ENCODE measurements at places on chromosomes 5 and 9.

DNA sequence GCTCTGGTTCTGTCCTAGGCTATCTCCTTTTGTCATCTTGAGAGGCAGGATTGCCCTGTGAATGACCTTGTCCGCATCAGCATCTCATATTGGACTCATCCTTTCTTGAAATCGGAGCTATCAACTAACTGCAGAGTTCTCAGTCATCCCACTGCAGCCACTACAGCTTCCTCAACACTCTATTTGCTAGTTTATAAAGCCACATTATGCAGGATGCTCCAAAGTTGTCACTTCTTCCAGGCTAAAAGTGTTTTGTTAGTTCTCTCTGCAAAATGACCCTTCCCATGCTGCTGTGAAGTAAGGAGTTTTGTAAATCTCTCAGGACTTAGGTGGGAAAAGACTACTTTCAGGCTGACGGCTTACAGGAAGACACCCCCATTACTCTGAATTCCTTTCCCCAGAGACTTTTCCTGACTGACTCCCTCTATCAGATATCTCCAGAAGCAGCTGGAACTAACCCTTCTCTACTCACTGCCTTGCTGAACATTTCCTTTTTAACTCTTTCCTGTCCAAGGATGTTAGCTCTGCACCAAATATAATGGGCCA, 257.6 kb downstream of the NFIB start:
- no peak for DNase-seq

GRCh38 chr9:93668261-93668871, 92.0 kb downstream of the PHF2 start:
- no peak for DNase-seq

DNA sequence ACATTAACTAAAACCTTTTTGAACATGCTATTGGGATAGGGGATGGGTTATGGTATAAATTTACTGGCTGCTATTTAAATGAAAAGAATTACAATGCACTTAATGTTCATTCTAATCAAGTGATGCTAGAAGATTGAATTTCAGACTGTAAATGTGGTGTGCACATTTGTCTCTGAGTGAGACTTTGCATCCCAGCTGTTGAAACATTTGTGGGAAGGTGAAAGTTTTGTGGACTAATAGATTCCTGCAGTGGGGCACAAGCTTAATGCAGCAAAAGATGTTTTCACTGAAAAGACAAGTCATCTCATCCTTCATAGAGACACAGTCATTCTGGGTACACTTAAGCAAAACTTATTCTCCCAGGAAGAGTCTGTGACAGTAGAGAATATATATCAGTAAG, 323.6 kb downstream of the NFIB start:
- no peak for DNase-seq

GRCh38 chr5:149039506-149039905, 23.4 kb downstream of the SH3TC2 start:
- DNase-seq = no peak

GRCh38 chr5:72452515-72453245, 54.5 kb downstream of the ZNF366 start:
- no peak for DNase-seq

DNA sequence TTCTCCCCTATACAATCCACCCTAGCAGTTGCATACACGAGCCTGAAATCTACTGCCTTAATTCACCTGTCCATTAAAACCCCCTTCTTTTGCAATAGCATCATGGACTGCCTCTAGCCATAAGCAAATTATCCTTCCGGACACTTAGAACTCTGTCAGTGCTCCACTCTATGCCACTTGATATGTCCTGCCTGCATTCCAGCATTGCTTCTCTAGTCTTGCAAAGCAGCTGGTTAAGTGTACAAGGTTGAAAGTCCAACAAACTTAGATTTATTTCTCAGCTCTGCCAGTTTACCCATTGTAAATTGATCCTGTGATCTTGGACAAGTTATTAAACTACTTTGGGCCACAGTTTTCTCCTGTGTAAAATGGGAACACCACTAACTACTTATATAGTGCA, 197.9 kb downstream of the EPB41L4A start:
- no peak for DNase-seq

DNA sequence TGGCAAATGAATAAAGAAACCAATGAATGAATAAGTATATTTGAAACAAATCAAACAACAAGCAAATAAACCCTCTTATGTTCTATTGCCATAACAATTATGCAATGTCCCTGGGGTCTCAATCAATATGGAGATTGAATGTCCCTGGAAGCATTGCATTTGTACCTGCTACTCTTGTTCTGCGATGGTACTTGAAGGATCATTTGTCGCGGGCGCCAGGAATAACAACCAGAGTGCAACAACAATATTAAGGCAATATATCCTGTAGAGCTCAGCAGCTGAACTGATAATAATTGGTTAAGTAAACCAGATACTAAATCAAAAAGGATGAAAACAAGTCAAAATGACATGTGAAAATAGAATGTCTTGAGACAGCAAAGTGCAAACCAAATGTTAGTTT, 1001.9 kb upstream of the NUDT12 start:
- no peak for DNase-seq

- no peak for DNase-seq
These were observed 233.1 kb upstream of the MSX2 start for GRCh38 chr5:174491265-174491664.

GRCh38 chr5:150422758-150423157, 10.0 kb upstream of the CD74 start:
- no peak for DNase-seq

DNA sequence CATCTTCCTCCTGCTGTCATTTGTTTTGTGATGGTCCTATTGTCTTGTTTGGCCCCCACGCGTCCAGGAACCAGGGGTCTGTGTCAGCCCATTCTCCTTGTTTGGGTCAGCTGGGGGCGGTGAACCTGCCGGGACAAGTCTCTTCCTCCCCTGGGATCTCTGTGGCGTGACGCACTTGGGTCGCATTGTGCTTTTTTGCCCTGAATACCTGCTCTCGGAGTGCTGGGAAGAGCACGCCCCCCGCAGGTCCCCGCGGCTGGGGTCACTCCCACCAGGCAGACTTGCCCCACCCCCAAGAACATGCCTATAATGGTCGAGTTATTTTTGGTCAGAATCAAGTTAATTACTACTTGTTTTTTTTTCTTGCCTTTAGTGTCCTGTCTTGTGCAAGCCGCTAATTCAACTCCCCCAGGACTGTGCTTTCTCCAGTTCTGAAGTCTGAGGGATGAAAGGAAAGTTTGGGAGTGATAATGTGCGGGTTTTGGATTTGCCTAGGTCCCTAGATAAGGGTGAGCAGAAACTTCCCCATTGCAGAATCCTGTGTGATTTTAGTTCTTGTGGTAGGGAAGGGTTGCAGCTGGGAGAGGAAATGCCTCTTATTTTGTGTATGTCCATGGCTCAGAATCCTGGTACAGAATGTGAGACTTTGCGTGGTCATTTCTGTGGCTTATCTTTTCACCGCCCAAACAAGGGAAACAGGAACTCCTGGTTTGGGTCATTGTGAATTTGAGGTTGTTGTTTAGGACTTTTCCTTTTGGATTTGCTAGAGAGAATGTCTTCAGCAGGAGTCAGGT, 789 bp downstream of the ACER2 start:
- DNase-seq = no peak

DNA sequence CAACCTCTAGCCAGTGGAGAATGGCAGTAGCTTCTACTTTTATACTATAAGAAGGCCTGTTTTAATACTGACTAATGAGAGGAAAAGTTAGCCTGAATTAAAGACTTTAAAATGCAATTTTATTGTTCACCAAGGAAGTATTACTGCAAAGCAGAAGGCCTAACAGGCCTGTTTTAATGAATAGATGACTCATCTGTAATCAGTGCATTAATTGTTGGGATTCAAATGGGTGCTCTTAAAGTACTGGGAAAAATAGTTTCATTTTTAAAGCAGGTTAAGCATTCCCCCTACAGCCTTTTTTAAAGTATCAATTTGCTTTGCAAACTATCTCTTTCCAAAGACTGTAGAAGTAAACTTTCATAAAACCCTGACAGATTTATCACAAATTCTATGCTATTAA, 147.7 kb downstream of the SIL1 start:
- DNase-seq = no peak

- DNase-seq = no peak
These were observed 386.8 kb downstream of the TRIM36 start for GRCh38 chr5:114782869-114783268.

GRCh38 chr9:104092192-104092591, 1.9 kb upstream of the SMC2 start:
- no peak for DNase-seq

GRCh38 chr9:126166866-126167265, 159.8 kb upstream of the MVB12B start:
- DNase-seq = no peak

- DNase-seq = no peak
These were observed 742.9 kb downstream of the TLR4 start for GRCh38 chr9:118446943-118447639.

- no peak for DNase-seq
These were observed 77.5 kb upstream of the TGFBR1 start for GRCh38 chr9:99027443-99027842.

GRCh38 chr5:86970361-86970760, 297.3 kb upstream of the RASA1 start:
- no peak for DNase-seq

GRCh38 chr5:175493726-175494125, 15.4 kb downstream of the SFXN1 start:
- no peak for DNase-seq

- no peak for DNase-seq
These were observed 72.6 kb upstream of the CYLC2 start for GRCh38 chr9:102922526-102922925.

GRCh38 chr9:98280574-98280973, 25.1 kb upstream of the TBC1D2 start:
- no peak for DNase-seq

- DNase-seq = no peak
These were observed 661 bp downstream of the PDCL start for GRCh38 chr9:122827761-122828093.

- no peak for DNase-seq
These were observed 574.8 kb downstream of the PSAT1 start for GRCh38 chr9:78871452-78872331.

DNA sequence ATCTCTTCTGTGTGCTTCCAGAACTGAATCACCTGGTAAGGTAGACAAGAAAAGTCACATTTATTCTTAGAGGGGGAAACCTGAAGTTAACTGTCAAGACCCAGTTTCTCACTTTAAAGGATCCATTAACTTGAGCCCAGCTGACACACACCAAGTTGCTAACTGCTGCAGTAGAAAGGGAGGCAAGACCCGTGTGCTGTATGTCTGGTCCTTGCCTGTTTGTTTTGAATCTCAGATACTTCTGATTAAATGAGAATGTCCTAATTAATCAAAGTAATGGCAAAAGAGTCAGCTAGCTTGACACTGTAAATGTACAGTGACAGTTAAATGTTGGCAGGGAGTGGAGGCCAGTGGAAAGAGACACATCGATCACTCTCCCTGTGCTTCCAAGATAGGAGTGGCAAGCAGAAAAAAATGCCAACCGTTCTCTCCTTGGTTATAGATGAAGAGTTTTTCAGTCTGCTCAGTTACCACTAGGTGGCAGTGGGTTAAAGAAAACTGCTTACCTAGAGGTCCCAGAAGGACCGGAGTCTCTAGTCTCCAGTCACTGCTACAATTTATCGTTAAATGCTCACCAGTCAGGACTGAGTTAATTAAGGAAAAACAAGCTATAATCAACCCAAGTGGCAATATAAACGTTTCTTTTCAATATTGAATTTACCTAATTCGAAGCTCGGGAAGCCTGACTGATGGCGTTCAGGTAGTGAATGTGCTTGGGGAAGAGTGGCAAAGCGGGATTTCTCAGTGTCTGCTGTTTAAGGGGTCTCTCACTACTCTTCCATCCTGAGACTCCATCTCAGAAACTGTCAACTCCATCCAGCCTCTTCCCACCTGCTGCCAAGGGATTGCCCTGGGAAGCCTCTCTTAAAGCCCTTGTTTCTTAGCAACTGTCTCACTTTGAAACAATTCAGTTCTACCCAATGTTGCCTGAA, 18.4 kb downstream of the LSM11 start:
- no peak for DNase-seq

- no peak for DNase-seq
These were observed 37.0 kb downstream of the MAMDC2 start for GRCh38 chr9:70080481-70081119.

- DNase-seq = no peak
These were observed 14.4 kb downstream of the GPSM1 start for GRCh38 chr9:136341769-136342168.

GRCh38 chr9:127423476-127423933, 677 bp upstream of the ZNF79 start:
- no peak for DNase-seq

GRCh38 chr5:51095486-51095885, 287.8 kb upstream of the ISL1 start:
- DNase-seq = no peak

DNA sequence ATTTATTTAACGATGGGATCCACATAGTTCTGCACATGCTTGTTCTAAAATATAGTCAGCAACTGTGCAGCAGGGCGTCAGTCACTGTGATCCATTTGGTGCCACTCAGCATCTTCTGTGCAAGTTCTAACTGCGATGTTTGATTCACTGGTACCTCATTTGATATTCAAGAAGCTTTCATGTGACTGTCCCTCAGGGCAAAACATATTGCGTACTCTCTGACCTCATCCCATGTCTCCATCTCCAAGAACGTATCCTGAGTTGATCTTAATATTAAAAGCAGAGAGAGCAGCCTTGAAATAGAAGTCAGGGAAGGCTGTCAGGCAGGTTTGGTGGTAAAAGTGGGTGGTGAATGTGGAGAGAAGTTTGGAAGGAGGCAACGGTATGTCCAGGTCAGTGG, 116.5 kb upstream of the ATP10B start:
- no peak for DNase-seq

DNA sequence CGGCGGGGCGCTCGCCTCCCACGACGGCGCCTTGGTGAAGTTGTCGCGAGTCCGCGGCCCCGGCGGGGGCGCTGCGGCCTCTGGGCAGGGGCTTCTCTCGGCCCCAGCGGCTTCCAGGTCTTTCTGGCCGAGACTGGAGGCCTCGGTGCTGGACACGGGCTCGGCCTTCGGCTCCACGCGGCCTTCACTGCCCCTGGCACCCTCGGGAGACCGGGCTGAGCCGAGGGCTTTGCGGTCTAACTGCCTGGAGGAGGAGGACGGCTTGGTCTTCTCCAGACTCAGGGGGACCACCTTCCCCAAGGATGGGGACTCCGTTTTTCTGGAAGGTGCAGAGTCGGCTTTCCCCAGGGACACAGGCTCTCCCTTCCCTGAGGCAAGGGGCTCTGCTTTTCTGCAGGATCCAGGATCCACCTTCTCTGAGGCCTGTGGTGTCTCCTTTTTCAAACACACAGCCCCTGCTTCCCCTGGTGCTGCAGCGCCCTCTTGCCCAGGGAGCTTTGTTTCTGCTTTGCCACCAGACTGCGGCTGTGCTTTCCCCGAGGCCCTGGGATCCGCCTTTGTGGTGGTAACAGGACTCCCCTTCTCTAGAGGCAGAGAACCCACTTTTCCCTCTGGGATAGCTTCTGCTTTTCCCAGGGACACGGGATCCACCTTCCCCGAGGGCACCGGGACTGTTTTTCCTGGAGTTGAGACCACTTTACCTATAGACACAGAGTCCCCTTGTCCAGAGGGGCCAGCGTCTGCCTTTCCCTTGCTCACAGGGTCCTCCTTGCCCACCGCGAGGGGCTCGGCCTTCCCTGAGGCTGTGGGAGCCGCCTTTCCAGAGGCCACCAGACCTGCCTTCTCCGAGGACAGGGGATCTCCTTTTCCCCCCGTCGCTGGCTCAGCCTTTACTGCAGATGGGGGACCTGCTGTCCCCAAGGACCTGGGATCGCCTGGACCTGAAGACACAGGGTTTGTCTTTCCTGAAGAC, 12.3 kb downstream of the GPRIN1 start:
- no peak for DNase-seq

GRCh38 chr9:6644346-6645104, 1.0 kb downstream of the GLDC start:
- DNase-seq = no peak

GRCh38 chr5:174723315-174723978, 935 bp upstream of the MSX2 start:
- DNase-seq = no peak

- no peak for DNase-seq
These were observed 48.1 kb upstream of the PCSK1 start for GRCh38 chr5:96481009-96481786.

Data from stimulated activated CD4-positive, alpha-beta T cell treated with anti-CD3 and anti-CD28 coated beads, Interleukin-4, amount 100 ng/mL, for 4 hours (primary cell).